Right ventricle myocardium inferior (tissue), 1 donor: ENCODE measurements at places on chromosomes 2 and 18.

GRCh38 chr2:142777742-142778141, 99.7 kb upstream of the KYNU start:
- no peak for DNase-seq

GRCh38 chr2:177155631-177156030, 57.0 kb upstream of the HNRNPA3 start:
- DNase-seq = no peak

DNA sequence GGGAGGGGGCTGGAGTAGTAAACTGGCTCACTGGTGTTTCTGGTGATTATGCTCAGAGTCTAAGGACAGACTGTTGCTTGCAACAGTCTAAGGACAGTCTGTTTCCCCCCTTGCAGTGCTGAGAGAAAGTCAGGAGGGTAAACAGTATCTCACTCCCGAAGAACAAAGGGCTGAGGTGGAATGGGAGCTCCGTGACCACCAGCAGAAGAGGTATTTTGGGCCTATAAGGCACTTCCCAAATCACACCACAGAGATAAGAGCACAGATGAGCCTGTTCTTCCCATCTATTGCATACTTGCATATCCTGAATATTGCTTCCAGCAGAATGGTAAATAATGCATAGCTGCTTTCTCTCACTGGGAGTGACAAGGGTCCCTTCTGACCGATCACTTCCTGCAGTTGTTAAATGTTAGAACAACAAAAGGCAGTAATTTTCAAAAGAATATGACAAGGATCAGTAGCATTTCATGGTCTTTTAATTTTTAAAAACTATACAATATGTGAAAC, 160.4 kb upstream of the LYPD1 start:
- DNase-seq = no peak

DNA sequence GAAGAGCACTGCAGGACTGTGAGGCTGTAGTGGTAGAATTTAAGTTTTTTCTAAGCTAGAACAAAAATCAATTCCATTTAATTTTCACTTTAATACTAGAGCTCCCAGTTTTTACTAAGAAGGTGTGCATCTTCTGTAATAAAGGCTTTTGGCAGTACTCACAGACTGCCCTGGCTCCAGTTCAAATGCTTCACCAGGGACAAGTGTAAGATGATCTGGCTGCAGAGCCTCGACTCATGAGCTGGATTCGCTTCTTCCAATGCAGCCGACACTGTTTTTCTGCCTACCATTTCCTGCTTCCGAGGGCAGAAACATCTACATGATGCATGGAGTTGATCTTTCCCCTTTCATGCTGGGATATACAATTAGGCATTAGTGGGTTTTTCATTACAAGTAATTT, 87.0 kb downstream of the FARSB start:
- DNase-seq = no peak

- DNase-seq = peak; percentile 82
Observed at GRCh38 chr18:23982155-23983079, 32.1 kb upstream of the TTC39C start.

DNA sequence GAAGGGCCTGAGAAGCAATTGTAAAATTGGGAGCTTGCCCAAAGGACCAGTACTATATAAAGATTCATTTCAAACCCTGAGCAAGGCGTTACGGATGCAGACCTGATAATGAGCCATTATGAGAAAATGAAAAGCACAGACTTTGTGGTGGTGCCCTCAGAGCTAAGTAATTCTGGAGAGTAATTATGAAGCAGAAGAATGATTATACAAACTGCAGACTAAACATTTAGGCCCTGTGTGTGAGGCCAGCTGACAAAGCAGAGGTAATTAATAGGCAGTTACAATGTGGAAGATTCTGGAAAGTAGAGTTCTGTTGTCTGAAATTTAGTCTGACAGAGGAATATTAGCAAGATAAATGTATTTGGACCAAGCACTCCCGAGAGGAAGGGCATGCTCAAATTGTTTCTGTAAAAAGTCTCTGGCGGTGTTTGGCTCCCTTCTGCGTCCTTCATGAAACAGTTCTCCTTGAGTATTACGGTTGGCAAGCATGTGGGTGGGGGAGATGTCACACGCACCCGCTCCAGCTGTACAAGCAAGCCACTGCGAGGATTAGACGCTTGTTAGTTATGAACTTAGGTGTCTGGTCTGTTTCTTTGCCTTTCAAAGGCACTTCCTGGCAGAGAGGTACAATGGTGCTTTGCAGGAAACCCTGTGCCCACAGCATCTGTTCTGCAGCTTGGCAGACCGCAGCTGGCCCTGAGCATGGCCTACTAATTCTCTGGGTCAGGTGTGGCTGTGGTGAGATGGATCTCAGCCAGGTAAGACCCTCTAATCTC, 45.5 kb downstream of the CDC42EP3 start:
- DNase-seq = no peak

GRCh38 chr2:215514516-215514915, 78.6 kb upstream of the FN1 start:
- DNase-seq = peak; percentile 58

GRCh38 chr18:78494204-78495085, 485.2 kb upstream of the SALL3 start:
- no peak for DNase-seq

- DNase-seq = no peak
Observed at GRCh38 chr2:163601377-163601776, 134.4 kb downstream of the FIGN start.

DNA sequence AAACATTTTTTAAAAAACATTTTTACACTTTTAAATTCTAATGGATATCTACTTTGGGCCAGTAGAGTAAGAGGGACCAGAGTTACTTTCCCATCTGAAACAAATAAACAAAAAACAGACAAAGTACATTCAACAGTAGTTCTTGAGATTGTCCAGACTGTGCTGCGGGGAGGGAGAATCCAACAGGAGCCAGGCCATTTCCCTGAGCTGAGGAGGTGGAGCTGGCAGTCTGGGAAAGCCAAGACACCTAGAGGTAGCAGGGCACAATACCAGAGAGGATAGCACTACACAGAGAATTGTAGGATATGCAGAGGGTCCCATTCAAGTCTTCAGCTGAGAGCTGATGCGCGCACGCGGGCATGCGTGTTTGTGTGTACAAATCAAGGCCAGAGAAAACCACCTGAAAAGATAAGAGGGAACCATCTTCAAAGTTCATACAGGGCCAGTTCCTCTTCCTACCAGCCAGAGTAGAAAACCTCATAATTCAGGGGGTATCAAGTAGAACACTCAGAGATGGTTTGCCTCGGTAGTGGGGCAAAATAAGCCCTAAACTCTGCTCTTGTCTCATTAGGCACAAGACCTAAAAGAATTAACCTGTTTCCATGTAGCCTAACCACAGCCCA, 44.0 kb downstream of the PTRHD1 start:
- no peak for DNase-seq

GRCh38 chr2:81901017-81901416, 1596.5 kb upstream of the LRRTM1 start:
- no peak for DNase-seq

GRCh38 chr2:28824870-28825269, 14.2 kb downstream of the SPDYA start:
- no peak for DNase-seq

DNA sequence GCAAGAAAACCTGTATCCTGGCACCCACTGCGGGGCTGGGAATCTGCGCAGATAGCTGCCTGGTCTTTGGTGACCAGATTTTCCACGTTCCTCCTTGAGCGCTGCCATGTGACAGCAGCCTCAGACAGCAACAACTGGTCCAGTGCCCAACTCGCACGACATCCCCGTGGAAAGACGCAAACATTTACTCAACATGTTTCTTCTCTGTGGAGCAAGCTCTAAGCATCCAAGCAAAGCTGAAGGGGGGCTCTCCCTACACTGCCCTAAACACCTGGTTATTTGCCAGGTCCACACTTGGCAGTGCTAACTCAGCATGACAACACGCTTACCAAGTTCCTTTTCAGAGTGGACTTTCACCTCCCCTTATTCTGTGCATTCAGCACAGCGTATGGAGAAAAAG, 11.3 kb downstream of the ZNF516 start:
- DNase-seq = no peak

DNA sequence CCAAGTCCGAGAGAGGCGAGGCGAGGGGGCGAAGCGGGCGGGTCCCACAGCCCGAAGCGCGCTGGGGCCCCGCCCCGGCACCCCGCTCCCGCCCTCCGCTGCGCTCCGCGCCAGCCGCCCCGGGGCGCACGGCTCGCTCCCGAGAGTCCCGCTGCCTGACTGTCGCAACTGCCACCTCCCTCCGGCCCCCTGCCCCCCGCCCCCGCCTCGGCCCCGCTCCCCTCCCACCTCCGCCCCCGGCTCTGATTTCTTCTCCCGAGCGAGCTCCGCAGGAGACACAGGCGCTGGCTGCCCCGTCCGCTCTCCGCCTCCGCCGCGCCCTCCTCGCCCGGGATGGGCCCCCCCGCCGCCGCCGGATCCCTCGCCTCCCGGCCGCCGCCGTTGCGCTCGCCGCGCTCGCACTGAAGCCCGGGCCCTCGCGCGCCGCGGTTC, at the start of gene WNT6:
WNT6 (plus strand) TSS at position 250 of the 432 bp plus-strand sequence. CDS start 233 bp downstream, outside the sequence.
- DNase-seq = no peak

DNA sequence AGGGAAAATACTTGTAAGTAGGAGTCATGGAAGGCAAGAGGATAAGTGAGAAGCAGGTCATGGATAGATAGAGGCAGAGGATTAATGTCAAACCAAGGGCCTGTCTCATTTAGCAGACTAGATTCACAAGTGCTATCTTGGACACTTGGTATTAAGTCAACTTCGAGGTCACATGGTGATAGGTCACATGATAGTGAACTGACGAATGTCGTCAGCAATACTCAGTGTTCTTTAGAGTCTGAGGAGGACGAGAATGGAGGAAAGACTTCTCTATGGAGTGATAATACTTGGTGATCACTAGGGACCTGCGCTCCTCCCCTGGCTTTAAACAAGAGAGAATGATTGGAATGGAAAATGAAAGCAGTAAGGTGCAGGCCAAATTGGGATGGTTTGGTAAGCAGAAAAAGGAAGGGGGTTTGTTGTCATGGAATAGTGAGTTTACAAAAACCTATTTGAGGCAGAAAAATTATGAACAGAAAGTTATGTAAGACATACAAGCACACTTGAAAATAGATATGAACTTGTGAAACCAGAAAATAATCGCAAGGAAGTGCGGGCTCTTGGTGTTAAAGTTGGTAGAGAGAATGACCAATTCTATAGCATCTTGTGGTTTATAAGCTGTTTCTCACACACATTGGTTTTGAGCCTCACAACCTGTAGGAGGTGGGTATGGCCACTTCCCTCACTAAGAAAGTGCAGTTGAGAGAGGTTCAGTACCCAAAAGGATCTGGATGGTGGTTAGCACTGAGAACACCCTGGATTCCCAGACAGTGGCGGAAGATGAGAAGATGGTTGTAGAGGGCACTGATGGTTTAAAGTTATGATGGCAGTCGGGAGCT, 141.5 kb downstream of the WDSUB1 start:
- no peak for DNase-seq

DNA sequence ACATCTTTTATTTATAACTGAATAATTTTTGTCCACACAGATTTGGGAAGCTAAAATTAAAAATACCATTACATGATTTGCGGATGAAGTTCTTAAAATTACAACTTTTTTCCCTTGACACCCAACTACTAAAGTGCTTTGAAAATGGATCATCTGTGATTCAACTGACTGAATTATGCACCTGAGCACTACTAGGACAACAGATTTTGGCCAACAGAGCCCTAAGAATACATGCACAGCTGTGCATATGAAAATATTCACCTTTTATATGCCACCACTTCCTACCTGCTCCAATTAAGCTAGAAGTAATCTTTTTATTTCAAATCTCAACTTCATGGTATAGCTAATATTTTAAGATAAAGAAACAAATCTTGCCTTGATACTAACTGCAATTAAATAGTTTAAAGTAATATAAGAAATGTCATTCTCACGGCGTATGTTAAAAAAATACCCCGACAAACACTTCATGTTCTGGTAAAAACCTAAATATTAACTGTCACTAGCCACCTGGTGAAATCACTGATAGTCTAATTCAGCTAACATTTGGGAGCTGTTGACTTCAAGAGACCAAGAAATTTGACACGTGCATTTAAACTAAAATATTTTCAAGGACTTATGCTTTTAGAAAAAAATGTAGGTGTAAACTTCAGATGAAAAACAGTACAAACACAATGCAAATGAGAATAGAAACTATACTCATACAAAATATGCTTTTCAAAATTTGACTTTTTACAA, 153.7 kb downstream of the SRBD1 start:
- no peak for DNase-seq

- no peak for DNase-seq
Observed at GRCh38 chr2:216201692-216202306, 92.7 kb downstream of the XRCC5 start.

- DNase-seq = no peak
Observed at GRCh38 chr2:71100195-71100964, 29.6 kb downstream of the MCEE start.

GRCh38 chr18:48202350-48203260, 206.6 kb downstream of the ZBTB7C start:
- DNase-seq = peak; percentile 57

DNA sequence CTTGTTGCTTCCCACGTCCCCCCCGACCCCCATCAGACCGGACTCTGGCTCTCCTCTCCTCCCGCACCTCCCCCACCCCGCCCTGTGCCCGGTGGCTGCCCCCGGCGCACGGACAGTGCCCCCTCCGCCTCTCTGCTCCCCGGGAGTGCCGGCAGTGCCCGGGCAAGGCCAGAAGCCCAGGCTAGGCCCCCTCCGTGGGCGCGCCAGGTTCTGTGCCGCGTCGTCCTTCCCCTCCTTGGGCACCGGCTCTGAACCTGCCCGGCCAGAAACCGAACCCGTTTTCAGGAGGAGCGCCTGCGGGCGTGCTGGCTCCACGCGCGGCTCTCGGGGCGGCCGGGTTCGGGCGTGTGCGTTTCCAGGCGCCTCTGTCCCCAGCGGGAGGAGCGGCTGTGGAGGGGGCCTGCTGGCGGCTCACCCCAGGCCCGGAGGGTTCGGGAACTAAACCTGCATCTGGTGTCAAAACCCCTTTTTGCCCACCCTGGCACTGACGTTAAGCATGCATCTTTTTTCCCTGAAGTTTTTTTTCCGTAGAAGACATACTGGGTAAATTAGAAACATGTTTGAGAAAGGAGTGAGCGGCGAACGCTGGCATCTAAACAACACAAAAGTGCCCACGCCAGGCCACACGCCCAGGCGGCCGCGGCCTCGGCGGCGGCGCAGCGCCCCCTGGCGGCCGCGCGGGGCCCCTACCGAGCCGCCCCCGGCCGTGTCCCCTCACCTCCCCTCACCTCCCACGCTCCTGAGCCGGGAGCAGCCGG, 123.9 kb upstream of the SLC1A4 start:
- DNase-seq = peak; percentile 86
